ENCODE measurements at places on chromosomes 3 and 15. TPM values are rescaled to one million over a fixed set of nuclear protein-coding genes. Genes with fewer than 3 reads are reported as not detected.

GRCh38 chr3:54262541-54262940 lies 140.2 kb downstream of the CACNA2D3 start:
- DNase-seq: no peak

GRCh38 chr15:26848498-26848897 lies 18.4 kb upstream of the GABRA5 start:
- DNase-seq: no peak

- DNase-seq: no peak
These were observed 1.1 kb upstream of the PLCL2 start for GRCh38 chr3:16883723-16884083.

GRCh38 chr3:47577583-47578118 lies 1.0 kb downstream of the CSPG5 start:
- DNase-seq: no peak

GRCh38 chr3:32293903-32294302 lies 55.4 kb downstream of the CMTM8 start:
- no peak for DNase-seq

DNA sequence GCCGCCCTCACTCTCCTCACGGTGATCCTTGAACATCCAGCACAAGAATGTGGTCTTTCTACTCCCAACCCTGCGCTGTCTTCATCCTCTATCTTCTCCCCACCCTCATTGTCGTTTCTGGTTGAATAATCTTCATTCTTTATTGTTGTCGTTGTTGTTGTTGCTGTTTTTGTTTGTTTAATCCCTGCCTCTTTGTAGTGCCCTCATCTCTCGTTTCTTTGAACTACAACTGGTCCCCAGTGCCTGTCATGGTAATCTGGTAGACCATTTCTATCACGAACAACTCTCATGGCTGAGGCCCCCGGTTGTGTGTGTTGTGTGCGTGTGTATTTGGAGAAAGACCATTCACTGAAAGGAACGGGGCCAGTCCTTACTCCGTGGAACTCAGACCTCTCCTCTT lies 1.3 kb upstream of the MYO5A start:
- no peak for DNase-seq

- DNase-seq: no peak
These were observed 12.4 kb upstream of the CD47 start for GRCh38 chr3:108103040-108103751.

DNA sequence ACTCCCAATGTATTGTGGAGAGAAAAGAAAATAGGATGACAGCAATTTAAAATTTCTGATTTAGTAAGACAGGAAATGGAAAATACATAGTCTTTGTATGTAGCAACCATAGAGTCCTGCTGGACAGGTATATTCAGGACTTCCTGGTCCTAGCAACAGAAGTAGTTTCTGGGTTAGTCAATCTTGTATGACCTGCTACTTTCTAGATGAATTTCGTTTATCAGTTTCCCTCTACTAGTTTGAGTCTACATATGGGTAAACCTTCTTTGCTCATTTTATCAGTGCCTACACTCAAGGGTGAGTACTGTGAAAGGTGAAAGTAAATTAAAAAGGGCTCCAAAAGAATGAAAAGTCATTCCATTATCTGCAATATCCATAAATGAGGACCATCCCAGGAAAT lies 309.8 kb downstream of the UNC13C start:
- no peak for DNase-seq

DNA sequence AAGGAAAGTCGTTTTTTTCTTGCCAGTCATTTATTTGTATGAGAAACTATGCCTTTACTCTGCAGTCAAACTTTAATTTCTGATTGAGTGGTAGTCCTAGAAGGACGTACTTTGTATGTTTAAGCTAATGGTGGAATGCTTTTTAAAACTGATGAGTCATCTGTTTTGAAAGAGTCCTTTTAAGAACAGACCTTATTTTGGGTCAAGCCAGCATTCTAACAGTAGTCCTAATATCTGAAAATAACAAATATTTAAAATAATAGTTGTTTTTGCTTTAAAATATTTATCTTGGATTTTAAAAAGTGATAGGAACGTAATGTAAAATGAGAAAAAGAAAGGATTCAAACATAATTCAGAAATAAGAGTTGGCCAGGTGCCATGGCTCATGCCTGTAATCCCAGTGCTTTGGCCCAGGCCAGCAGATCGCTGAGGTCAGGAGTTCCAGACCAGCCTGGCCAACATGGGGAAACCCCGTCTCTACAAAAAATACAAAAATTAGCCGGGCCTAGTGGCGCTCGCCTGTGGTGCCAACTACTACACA lies 1.3 kb upstream of the LRRC58 start:
- peak; percentile 73 for DNase-seq

DNA sequence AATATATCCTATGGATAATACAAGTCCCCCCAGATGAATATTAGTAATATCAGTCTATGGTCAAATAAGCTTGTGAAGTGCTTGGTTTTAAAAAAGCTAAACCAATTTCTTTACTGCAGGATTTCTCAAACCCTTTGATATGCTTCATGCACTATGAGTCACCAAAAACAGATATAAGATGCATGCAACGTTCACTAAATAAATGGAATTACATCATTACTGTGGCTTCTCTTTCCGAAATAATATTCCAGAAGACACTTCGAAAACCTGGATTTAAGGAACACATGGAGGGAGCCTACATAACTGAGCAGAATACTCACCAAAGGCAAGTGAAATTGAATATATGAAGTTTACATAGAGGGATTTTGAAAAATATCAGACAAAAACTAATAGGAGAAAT lies 126.3 kb upstream of the ABI3BP start:
- no peak for DNase-seq

DNA sequence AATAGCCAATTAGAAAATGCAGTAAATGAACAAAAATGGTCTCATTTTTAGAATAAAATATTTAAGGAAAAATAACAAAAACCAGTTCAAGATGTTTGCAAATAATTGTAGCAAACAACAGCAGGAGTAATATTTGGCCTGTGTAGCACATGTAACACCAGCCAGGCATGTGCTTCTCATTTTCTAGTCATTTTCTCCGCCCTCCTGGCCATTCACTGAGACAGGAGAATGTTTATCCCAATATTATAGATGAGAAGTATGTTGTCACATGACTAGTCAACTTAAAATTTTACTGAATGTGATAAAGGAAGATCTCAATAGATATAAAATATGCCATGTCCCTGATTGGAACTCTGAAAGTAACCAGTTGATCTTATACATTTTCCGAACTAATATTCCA lies 7.8 kb upstream of the ATP10A start:
- DNase-seq: no peak

- DNase-seq: no peak
These were observed 92.9 kb downstream of the GABRB3 start for GRCh38 chr15:26679927-26680326.

DNA sequence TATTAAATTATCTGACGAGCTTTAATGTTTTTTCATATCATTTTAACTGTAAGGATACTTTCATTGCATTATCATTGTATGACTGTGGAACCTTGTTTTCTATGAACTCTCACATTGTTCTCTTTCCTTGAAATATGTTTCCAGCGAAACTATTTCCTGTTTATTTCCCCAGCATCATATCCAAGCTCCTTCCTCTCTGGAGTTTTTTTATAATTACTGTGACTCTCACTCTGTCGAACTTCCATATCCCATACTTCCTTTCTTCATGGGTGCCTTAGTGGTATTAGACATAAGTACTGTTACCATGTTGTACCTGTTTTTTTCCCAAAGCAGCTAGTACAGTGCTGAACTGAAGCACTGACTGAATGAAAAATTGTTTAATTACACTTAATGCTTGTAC lies 373.6 kb upstream of the CNTN3 start:
- no peak for DNase-seq

DNA sequence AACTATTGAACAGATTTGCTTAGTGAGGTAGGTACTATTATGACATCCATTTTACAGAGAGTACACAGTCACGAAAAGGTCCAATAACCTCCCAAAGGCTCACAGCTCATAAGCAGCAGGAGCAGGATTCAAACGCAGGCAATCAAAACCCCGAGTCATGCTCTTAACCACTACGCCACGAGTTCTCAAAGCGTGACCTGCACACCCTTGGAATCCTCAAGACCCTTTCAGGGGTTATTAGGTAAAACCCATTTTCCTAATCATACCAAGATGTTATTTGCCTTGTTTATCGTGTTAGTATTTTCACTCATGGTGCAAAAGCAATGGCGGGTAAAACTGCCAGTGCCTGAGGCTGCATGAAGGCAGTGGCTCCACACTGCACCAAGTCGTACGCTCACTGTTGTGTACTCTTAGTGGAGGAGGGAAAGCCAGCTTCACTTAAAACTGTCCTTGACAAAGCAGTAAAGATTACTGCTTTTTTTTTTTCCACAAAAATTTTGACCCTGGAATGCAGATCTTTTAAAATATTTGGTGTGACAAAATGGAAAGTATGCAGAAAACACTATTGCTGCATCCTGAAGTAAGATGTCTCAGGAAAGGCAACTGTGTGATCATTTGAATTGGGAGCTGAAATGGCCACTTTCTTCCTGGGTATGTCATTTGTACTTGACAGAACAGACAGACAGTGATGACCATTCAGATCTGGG lies 96.1 kb downstream of the IGF2BP2 start:
- DNase-seq: no peak

DNA sequence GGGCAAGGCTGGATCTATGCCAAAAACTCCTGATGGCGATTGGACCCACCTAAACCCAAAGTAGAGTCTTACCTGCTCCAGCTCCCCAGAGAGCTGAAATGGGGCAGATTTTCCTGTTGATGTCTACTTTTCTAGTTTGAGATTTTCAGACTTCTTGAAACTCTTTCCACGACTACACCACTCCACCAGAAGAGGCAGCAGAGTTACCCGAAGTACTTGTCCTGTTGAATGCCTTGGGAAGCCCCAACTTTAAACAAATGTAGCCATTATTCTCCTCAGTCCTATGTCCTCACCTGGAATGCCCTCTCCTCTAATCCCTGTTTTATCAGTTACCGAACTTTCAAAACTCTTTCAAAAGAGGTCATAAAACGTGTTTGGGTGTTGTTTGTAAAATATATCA lies 843.8 kb downstream of the VGLL3 start:
- DNase-seq: no peak

DNA sequence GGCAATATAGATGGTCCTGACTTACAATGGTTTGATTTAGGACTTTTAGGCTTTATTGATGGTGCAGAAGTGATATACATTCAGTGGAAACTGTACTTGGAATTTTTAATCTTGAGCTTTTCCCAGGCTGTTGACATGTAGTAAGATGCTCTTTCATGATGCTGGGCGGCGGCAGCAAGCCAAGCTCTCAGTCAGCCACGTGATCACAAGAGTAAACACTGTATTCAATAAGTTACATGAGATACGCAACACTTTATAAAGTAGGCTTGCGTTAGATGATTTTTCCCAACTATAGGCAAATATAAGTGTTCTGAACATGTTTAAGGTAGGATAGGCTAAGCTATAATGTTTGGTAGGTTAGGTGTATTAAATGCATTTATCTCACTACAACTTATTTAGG lies 17.9 kb downstream of the PARP9 start:
- no peak for DNase-seq

DNA sequence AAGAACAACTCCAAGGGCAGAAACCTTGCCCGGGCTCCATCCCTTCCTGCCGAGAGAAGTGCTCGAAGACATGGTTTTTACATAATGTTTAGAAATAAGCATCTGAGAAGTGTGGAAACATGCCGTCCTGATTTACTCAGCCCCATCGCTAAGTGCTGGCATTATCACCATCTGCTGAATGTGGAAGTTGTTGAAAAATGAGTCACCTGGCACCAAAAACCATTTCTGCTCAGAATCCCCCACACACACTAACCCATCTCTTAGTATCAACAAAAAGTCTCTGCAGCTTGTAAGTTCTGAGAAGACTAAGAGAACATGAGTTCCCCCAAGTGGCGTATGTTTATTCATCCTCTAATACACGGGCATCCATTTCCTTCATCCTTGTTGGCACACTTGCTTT lies 51.0 kb upstream of the ARL8B start:
- DNase-seq: no peak

DNA sequence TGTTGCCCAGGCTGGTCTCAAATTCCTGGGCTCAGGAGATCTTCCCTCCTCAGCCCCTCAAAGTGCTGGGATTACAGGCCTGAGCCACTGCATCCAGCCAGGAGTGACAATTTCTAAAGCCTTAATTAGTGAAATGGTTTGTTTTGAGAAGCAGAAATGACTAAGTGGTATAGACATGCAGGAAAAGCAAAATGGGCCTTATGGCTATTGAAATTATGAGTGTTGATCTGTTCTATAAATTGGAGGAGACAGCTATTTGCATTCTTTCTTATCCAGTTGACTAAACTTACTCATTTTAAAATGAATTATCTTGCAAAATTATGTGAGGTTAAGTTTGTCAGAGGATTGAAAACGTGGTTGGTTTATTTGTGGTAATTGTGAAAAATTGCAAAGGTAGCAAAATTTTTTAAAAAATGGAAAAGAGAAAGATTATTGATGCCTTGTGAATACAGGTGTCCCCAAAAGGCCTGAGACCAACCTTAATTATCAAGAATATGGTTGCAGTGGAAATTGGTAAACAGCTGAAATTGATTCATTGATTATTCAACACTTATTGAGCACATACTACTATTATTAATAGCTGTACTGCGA lies 7.9 kb downstream of the RAP2B start:
- no peak for DNase-seq

- no peak for DNase-seq
These were observed 258.5 kb downstream of the BBX start for GRCh38 chr3:107781253-107781652.

DNA sequence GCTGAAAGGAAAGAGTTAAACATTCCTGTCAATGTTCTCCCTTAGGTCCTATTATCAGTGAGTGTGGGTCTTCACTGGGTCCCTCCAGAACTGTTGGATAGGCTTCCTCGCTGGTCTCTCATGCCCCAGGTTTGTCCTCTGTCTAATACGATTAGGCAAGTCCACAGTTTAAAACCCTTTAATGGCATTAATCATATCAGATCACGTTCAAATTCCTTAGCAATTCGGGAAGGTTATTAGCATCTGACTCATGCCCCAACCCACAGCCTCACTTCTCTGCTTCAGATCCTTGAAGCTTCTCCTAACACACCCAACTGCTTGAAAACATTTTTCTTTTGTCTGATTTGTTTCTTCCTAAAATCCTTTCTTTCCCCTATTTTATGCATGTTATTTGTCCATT lies 224.3 kb upstream of the ATP10A start:
- no peak for DNase-seq

PLA2G4F gene
- total RNA-seq: 1.2 TPM

CSPG4 gene
- total RNA-seq: 17.7 TPM

HIGD2B gene
- total RNA-seq: not detected

RBMS3 gene
- total RNA-seq: 51.4 TPM

MIX23 gene
- total RNA-seq: 16.7 TPM

SCG5 gene
- total RNA-seq: 0.37 TPM

GOLGA8K gene
- total RNA-seq: not detected

CFAP91 gene
- total RNA-seq: 1.0 TPM

MUC20 gene
- 0.86 TPM for total RNA-seq
